Activated CD8-positive, alpha-beta memory T cell treated with anti-CD3 and anti-CD28 coated beads for 48 hours (primary cell): ENCODE measurements at places on chromosomes 6 and 20.

DNA sequence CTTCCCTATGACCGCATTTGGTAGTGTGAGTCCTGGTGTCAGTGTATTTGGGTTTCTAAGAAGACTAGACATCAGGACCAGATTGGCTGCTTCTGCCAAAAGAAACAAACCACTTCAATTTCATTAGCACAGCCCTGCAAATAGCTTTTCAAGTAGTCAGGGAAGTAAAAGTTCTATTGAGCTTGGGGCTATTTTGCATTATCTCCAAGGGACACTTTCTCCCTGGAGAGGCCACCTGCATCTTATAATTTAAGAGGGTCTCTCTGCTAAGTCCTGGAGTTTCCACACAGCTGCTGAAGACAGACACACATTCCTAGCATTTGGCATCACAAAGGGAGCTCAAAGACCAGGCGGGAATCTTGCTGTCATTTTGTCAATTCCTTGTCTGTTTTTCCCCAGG lies 141.2 kb downstream of the BMP2 start:
- no peak for DNase-seq

- no peak for DNase-seq
These were observed 804.5 kb upstream of the CITED2 start for GRCh38 chr6:140178935-140179334.

DNA sequence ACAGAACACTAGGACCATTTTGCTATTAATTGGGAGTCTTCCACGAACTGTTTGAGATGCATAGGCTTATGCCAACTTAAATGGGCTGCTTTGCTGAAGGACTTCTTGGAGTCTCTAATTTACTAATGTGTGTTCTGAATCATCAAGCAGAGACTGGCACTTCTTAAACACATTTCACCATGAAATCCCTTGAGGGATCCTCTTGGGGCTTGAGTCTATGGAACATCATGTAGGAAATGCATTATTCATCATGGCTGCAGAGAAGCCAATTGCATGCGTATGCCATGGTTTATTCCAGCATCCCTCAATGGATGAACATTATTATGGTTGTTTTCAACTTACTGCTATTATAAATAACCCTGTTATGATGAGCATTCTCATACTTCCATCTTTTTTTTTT lies 73.4 kb downstream of the FGD2 start:
- no peak for DNase-seq

- no peak for DNase-seq
These were observed 44.0 kb downstream of the BMP2 start for GRCh38 chr20:6811262-6812035.

GRCh38 chr6:137165375-137166246 lies 7.8 kb downstream of the IL22RA2 start:
- no peak for DNase-seq

- no peak for DNase-seq
These were observed 57.8 kb upstream of the TAGAP start for GRCh38 chr6:159102373-159103160.

- no peak for DNase-seq
These were observed 6.6 kb upstream of the CCR6 start for GRCh38 chr6:167116109-167116837.

GRCh38 chr20:38809942-38810341 lies 4.4 kb downstream of the PPP1R16B start:
- DNase-seq: no peak

DNA sequence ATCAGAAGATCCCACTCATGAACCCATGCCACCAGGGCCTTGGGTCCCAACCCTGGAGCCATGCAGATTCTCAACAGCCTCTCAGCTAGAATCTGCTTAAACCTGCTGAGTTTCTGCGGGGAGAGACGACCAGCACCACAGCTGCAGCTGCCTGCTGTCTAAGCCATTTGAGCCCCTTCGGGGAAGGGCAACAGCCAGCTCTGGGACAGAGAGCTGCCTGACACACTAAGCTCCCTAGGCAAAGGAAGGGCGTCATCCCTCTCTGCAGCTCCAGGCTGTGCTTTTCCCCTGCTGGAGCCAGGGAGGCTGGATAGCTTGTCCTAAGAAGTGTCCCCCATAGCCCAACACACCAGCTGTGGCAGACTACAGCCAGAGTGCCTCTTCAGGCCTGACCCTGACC lies 182.5 kb downstream of the OTOR start:
- DNase-seq: no peak

DNA sequence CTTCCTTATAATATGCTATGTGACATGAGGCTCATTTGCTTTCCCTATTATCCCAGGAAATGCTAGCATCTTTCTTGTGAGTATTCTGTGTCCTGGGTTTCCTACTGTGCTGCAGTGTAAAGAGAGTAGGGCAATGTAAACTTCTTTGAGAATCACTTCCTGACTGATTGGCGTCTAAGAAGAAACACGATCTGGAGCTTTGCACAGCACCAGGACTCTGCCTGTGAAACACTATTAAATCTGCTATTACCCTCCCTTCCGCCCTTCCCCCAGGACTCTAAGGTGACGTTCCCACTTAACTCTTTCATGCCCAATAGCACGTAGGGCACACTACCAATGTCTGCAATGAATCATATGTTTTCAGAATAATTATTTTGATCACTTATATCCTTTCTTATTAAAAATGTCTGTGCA lies 607.3 kb upstream of the CITED2 start:
- no peak for DNase-seq

DNA sequence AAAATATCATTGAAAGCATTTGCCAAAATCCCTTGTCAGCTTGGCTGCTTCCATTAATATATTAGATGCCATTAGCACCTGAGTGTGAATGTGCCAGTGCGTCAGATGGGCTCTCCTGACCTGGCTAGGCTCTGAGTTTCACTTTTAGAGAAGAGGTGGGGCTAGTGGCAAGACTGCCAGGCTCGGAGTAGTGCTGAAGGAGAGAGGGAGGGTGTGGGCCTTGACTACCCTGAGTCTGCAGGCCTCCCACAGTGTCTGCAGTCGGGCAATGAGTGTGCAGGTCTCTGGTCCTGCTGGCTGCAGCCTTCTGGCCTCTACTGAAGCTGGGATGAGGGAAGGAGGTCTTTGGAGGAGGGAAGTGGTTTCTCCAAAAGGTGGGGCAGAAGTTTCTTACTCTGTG lies 34.6 kb upstream of the PNPLA1 start:
- DNase-seq: no peak

GRCh38 chr6:54173089-54173488 lies 61.8 kb downstream of the MLIP start:
- DNase-seq: no peak

DNA sequence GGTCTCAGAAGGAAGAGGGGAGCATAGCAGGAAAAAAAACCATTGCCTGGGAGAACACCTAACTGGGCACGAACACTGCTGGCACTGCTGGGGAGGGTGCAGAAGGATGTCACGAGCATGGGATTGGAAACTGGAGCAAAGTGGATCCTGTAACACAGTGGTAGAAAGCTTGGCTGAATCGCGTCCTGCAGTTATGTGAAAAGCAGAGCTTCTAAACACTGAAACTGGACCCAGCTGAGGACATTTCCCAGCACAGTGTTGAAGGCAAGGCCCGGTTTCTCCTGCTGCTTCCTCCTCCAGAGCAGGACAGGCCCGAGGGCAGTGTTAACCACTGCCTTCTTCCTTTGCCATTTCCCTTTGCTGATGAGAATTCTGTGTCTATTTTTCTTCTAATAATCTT lies 6.7 kb downstream of the APMAP start:
- no peak for DNase-seq

GRCh38 chr6:130575557-130575956 lies 209.7 kb downstream of the TMEM200A start:
- DNase-seq: no peak

DNA sequence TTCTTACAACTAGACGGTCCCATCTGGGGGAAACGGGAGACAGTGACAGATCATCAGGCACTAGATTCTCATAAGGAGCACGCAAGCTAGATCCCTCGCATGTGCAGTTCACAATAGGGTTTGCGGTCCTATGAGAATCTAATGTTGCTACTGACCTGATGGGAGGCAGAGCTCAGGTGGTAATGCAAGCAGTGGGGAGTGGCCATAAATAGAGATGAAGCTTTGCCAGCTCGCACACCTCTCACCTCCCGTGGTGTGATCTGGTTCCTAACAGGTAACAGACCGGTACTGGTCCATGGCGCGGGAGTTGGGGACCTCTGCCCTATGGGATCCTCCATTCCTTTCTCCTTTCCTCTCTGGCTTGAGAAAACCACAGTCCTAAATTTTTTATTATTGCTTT lies 63.8 kb downstream of the TPD52L1 start:
- no peak for DNase-seq

DNA sequence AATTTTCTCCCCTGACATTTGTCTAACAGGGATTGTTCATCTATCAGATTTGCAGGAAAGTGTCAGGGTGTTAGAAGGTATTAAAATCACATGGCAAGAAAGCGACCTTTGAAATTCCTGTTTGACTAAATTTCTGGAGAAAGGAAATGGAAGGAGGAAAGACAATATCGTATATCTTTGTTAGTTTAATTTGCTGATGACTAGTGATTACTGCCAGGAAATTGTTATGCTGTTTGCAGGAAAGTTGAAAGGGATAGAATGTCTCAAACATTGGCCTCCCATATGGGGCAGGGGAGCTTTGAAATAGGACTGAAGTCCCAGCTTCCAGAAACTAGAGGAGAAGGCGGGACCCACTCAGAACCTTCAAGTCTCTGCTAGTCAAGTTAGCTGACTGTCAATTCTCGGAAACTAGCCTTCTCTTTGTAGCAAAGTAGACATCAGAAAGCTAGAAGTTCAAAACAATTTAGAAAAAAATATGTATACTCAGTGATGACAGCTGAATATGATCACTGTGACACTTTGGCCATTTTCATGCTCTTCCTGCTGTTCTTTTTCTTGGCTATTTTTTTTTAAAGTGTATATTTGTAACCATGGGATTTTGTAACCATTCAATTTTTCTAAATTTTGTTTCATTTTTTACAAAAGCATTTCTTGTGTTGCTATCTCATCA lies 53.4 kb upstream of the RALGAPA2 start:
- DNase-seq: no peak

DNA sequence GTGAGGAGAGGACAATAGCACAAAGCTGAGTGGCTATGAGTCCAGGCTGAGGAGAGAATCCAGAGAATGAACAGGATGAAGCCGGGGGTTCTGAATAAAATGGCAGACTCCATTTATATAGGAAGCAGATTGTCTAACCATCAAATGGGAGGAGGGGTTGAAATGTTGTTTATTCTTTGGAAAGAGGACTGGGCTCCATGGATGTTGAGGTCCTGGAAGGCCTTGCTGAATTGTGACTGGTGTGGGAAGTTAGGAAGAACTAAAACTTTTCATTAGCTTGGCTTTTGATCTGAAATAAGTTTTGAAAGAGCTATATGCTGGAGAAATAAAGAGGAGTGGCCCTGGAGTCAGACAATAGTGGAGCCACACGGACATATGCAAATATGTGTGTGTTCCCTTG lies 647.8 kb downstream of the RNF144B start:
- no peak for DNase-seq

DNA sequence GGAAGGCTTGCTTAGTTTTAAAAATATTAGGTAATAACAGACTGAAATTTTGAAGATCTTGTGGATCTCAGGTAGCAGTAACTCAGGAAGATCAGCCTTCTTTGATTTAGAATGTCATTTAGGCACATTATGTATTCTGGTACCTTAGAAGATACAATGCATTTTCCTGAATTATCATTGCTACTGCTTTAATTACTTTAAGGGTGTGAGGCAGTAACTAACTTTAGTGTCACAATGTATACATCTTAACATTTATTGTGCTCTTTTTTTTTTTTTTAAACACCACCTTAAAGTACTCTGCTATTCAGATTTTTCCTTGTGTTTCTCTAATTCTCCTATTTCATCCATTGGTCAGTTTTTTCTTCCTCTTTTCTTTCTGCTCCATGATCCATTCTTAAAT lies 13.3 kb downstream of the MAPK14 start:
- DNase-seq: no peak

- DNase-seq: no peak
These were observed 70.0 kb upstream of the SASH1 start for GRCh38 chr6:148272597-148272996.

GRCh38 chr6:121932076-121932991 lies 467.1 kb upstream of the HSF2 start:
- no peak for DNase-seq

DNA sequence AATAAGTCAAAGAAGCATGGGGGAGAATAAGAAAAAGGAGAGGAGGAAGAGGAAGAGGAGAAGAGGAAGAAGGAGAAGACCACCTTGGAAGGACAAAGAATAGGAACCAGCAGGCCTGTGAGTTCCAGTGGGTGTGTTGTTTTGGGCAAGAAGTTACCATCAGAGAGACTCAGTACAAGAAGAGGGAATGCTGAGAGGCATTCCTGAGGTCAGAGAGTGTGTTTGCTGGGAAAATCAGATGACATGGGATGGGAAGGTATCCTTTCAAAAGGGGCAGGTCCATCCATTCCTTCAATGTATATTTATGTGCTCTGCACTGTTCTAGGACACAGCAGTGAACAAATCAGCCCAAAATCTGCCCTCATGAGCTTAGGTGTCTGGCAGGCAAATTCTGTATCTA lies 40.5 kb upstream of the PRIM2 start:
- no peak for DNase-seq

DNA sequence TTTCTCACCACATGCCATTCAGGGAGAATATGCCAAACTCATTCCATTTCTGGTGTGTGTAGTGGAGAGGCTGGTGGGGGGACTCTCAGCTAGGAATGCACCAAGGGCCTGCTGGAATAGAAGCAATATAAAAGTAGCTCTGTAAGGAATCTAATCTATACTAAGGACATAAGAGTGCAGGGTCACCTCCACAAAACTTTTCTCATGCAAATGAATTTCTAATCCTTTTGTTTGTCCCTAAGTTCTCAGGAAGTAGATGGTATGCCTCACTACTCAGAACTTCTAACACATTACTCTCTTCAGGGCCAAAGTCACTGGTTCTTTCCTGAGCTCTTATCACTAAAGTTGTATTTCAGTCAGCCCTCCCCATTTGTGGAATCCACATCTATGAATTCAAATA lies 427.2 kb downstream of the C6orf118 start:
- no peak for DNase-seq

GRCh38 chr20:24949756-24950127 lies 673 bp downstream of the CST7 start:
- no peak for DNase-seq
